ENCODE measurements at places on chromosomes 4 and X.

DNA sequence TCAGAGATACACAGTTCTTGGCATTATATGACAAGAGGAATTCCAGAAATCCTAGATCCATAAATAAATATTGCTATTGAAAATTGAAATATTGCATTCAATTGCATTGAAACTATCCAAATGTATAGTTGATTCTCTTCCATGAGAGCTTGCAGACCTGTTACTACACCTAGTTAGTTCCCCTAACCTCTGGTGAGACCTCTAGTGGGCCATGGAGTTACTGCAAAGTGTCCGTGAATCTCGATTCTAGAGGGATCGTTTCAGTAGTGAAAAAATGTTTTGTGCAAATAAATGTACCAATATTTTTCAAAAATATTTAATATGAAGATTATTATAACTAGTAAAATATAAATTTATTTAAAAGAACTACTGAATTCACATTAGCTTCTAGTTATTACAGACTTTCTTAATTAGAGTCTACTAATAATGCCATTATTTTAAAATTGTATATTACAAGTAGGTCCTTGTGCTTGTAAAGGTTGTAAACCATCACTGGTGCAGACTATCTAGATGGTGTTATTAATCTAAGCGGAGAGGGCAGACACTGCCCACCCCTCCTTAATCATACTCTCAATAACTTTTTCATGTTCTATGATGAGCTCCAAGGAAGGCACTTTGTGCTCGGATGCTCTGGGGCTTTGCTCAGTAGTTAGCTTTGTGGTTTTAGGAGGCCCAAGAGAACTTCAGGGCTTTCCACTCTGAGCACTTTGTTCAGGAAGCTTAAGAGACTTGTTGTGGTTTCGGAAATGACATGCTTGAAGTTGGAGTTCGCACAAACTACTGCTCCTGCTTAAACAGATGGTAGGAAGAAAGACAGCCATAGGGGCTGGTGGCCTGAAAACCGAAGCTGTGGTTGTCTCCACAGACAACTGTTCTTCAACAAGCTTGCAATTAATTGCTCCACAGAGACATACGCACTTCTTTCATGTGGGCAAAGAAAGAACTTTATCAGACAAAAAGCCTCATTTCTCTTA, 42.8 kb downstream of the IL21 start:
- no peak for DNase-seq

GRCh38 chr4:108529102-108529501, 91.3 kb upstream of the RPL34 start:
- no peak for DNase-seq

- DNase-seq: no peak
Observed at GRCh38 chrX:73457306-73457705, 10.5 kb downstream of the CDX4 start.

DNA sequence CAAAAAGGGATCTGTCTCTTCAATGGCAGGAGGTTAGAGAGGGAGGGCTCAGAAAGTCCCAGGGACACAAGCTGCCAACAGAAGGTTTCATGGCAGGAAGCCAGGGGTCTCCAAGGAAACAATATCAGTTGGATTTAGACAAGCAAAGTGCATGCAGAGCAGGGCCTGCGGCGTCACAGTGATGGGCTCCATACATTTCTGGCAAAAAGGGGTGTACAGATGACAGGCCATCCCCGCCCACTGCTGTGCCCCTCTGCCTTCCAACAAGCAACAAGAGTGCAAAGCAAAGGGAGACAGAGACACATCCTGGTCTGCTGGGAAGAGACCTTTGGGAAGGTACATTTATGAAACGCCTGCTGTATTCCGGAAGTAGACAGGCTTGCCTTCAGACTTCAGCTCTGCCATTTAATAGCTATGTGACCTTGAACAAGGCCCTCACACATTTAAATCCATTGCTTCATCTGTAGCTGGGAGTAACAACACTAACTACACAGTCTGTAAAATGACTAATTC, 121.2 kb downstream of the AFAP1 start:
- DNase-seq: no peak

DNA sequence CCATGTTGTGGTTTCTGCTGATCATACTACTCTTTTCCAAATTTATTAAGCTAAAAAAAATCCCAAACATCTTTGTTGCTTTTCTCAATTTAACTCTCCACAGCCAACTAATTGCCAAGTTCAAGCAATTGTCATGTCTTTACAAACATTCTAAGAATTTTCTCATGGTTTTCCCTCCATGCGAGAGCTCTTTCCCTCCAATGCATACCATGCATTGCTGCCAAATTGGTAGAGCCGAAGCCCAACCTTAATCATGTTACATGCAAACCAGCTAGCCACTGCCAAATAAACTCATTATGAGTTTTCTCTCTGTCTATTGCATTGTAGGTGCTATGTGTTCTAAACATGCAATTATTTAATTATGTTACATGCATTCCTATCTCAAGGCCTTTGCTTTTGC, 123.9 kb downstream of the GC start:
- DNase-seq: no peak

- DNase-seq: no peak
Observed at GRCh38 chr4:41050880-41051775, 163.2 kb downstream of the APBB2 start.

- DNase-seq: no peak
Observed at GRCh38 chrX:46574774-46575381, 1.3 kb downstream of the CHST7 start.

GRCh38 chr4:100087743-100088142, 102.5 kb downstream of the DDIT4L start:
- no peak for DNase-seq

GRCh38 chr4:42655921-42656678, 805 bp downstream of the ATP8A1 start:
- DNase-seq: no peak

GRCh38 chrX:63746715-63747114, 38.3 kb downstream of the ARHGEF9 start:
- no peak for DNase-seq

DNA sequence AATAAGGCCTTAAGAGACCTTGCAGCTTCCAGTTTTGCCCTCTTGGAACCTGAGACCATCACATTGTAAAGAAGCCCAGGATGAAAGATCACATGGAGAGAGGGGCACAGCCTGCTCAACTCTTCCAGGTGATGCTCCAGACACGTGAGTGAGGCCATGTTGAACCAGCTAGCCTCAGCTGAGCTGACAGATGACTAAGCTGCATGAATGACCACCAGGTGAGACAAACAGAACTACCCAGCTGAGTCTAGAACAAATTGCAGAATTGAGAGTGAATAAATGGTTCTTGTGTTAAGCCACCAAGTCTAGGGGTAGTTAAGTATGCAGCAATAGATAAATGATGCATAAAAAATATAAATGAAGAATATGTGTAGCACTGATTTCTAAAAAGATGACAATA, 16.8 kb upstream of the GPR82 start:
- DNase-seq: no peak

- DNase-seq: no peak
Observed at GRCh38 chrX:110442635-110443034, 84.0 kb downstream of the RTL9 start.

GRCh38 chrX:123424546-123424945, 240.5 kb downstream of the GRIA3 start:
- DNase-seq: no peak

DNA sequence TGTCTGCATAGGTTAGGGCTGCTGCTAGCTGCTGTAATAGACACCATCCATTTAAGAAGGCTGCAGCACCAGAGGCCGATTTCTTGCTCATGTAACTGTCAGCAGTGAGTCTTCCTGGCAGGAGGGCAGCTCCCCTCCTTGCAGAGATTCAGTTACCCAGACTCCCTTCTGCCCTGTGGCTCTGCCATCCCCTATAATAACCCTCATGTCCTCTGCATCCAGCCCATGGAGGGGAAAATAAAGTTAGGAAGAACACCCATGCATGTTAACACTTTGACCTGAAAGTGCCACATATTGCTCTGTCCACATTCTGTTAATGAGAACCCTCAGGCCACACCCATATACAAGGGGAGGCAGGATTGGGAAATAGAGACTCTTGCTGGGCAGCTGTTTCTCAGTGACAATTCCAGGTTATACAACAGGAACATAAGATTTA, 5.4 kb downstream of the STBD1 start:
- DNase-seq: no peak

DNA sequence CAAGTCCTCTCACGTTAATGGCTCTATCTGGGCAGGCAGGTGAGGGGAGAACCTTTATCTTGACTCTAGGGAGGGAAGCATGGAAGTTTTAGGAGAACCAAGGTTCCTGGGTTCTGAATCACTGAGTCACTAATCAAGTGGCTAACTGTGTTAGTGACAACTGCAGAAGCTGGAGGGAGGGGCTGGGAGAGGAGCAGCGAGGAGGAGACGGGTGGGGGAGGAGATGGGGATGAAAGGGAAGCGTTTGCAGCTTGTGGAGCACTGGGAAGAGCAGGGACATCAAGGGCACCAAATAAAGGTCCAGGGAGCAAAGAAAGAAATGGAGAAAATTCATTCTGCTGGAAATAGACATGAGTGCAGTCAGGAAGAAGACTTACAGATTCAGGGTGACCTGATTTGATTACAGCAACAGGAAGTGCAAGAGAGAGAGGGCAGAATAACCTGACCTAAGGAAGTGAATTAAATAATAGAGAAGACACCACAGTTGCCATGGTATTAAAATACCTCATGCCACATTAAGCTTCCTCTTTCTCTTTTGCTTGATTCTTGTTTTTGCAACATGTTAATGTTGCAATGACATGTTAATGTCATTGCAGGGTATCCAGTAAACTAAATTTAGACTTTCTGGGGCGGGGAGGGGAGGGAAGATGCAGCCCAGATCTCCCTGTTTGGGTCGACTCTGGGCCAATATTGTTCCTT, 4.5 kb upstream of the SETD7 start:
- no peak for DNase-seq

DNA sequence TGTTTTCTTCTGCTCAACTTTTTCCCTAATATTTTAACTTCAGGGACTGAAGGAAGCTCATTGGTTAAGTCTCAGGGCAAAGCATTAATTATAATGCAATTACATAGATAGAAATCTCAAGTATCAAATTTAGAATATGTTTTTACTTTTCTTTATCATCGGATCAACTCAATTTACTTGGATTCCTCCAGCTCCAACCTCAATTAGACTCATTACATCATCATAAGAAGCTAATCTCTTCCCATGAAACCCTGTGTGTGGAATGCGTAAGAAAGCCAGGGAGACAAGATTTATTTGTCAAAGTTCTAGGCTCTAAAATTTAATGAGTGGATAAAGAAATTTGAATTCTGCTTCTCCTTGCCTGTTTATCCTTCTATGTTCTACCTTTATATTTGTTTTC, 918.4 kb downstream of the ADGRL3 start:
- no peak for DNase-seq

GRCh38 chrX:5852941-5853340, 375.7 kb downstream of the NLGN4X start:
- DNase-seq: no peak

- no peak for DNase-seq
Observed at GRCh38 chr4:818106-818921, 7.6 kb downstream of the CPLX1 start.

GRCh38 chrX:28124416-28124815, 143.2 kb upstream of the DCAF8L1 start:
- DNase-seq: no peak

- no peak for DNase-seq
Observed at GRCh38 chr4:152217896-152218295, 318.0 kb downstream of the FBXW7 start.

- no peak for DNase-seq
Observed at GRCh38 chr4:183098019-183098722, 886 bp upstream of the WWC2 start.

- DNase-seq: no peak
Observed at GRCh38 chr4:56289934-56290333, 97.4 kb downstream of the AASDH start.

GRCh38 chr4:77352192-77352591, 195.2 kb downstream of the CCNG2 start:
- no peak for DNase-seq

GRCh38 chr4:86092684-86093083, 267.2 kb downstream of the MAPK10 start:
- DNase-seq: no peak

- no peak for DNase-seq
Observed at GRCh38 chr4:84276752-84277151, 222.3 kb downstream of the NKX6-1 start.

DNA sequence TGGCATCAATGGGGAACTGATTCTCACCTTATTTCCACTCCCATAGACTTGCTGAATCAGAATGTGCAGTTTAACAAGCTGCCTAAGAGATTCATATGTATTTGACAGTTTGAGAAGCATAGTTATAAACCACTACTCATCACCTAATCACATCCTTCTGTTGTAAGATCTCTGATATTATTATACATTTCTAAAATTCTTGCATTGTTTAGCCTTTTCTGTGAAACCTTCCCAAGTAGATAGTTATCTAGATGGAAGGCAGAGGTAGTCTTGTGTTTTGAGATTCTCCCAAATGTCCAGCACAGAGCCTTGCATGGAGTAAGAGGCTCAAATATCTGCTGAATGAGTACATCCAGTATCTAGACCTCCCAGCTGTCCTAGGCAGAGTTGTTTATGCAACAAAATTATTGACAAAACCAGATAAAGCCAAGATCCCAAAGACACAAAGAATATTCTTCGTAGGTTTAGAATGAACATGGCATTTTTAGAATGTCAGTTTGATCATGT, 227.3 kb downstream of the KDR start:
- no peak for DNase-seq

DNA sequence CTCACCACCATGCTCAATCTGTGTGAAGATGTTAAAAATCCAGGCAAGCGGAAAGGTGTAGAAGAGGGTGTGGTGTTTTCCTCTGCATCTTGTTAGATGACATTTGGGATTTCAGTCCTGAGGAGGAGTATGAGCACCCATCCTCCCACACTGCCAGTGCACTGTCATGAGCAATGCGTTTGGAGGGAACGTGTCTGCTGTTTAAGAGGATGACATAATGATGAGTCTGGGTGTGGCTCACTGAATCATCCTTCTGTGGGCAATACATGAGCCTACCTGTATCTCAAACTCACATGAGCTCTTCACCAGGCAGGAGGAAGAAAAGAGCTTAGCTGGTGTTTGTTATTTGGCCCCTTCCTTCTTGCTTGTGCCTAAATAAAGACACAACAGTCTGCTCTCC, 67.9 kb upstream of the ARX start:
- DNase-seq: no peak

- DNase-seq: no peak
Observed at GRCh38 chrX:135984791-135985156, 461 bp upstream of the SLC9A6 start.

DNA sequence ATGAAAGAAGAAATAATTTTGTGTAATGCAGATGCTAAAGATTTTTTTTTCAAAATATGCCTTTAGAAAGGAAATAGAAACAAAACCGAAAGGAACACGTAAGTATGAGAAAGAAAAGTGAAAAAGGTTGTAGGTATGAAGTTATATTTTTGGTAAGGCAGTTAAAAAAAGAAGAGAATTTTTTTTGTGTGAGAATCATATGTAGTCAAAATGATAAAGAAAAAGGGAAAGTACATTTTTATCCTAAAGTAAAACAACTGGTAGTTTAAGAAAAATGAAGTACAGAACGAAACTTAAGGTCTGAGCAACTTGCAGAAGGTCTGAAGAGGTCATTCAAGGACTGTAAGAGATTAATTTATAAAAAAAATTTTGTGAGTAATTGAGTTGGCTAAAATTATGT, 164.0 kb upstream of the TRAM1L1 start:
- no peak for DNase-seq

Measured in smooth muscle cell of the brain vasculature (primary cell).